ENCODE measurements at places on chromosomes 5 and 9. TPM values are rescaled to one million over a fixed set of nuclear protein-coding genes. Genes with fewer than 3 reads are reported as not detected.

DNA sequence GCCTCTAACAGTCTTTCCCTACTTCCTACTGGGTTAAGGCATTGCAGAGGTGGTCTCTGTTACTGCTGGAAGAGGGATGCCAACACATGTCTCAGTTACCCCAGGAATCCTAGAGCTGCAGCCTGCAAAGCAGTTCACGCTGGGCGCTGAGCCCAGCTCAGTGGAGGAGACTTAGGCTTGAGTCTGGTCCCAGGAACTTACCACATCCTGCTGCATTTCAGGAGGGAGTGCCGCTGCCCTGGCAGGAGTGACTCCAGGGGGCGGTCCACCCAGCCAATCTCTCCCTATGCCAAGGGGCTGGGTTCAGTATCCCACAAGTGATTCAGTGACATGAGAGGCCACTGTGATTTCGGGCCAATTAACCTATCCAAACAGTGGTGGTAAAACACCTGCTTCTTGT, 7.6 kb downstream of the TTC16 start:
- H3K36me3 ChIP-seq, result no peaks in the 10 kb centered on the region
- no peak overlapping the region for H3K27ac ChIP-seq
- DNase-seq, result no peak
- H3K27me3 ChIP-seq, result no peaks in the 10 kb centered on the region
- no peak overlapping the region for H3K4me3 ChIP-seq
- H3K4me1 ChIP-seq, result peaks cover 26% of the 10 kb centered on the region

The SPAAR gene
- total RNA-seq, result not detected

DNA sequence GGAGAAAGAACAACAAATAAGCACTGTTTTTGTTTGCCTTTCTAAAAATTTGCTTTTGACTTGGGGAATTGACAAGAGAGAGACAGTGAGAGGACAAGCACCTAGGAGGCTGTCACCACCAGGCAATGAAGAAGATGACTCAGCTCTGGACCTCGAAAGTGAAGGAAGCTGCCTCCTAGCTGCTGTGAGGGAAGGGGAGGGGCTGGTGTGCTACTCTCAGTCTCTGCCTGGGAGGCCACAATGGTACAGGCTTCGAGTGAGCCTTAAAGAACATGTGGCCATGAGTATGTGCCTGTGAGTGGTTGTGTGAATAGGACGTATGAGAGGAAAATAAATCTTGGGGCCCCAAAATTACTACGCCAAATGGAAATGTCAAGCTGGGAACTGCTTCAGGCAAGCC, 7.1 kb upstream of the PLK2 start:
- DNase-seq, result peak; percentile 42
- peaks cover 15% of the 10 kb centered on the region for H3K4me1 ChIP-seq
- H3K27ac ChIP-seq, result no peak overlapping the region
- H3K27me3 ChIP-seq, result peaks cover 15% of the 10 kb centered on the region

GRCh38 chr5:116938488-116938887, 363.9 kb upstream of the SEMA6A start:
- H3K27ac ChIP-seq, result no peak overlapping the region
- no peak for DNase-seq
- H3K36me3 ChIP-seq, result no peaks in the 10 kb centered on the region
- H3K27me3 ChIP-seq, result no peaks in the 10 kb centered on the region

Data from activated CD8-positive, alpha-beta T cell treated with anti-CD3 and anti-CD28 coated beads, Interleukin-2, amount 10 ng/mL, durations not matched to agents 7 days and 5 days (primary cell).